ENCODE measurements at places on chromosomes 6 and 20. TPM values are rescaled to one million over a fixed set of nuclear protein-coding genes. Genes with fewer than 3 reads are reported as not detected.

The OPRM1 gene
- not detected for total RNA-seq

The FARS2 gene
- 26.1 TPM for total RNA-seq

- H3K27ac ChIP-seq, result no peak overlapping the region
- H3K4me3 ChIP-seq, result no peak overlapping the region
- H3K36me3 ChIP-seq, result no peaks in the 10 kb centered on the region
- no peaks in the 10 kb centered on the region for H3K4me1 ChIP-seq
- no peak for DNase-seq
Observed at GRCh38 chr6:104705095-104705707, 154.5 kb downstream of the HACE1 start.

- H3K27ac ChIP-seq, result no peak overlapping the region
- H3K27me3 ChIP-seq, result peaks cover 14% of the 10 kb centered on the region
- DNase-seq, result no peak
- no peak overlapping the region for H3K4me3 ChIP-seq
- no peaks in the 10 kb centered on the region for H3K4me1 ChIP-seq
Observed at GRCh38 chr6:122785891-122786290, 3.2 kb upstream of the SMPDL3A start.

DNA sequence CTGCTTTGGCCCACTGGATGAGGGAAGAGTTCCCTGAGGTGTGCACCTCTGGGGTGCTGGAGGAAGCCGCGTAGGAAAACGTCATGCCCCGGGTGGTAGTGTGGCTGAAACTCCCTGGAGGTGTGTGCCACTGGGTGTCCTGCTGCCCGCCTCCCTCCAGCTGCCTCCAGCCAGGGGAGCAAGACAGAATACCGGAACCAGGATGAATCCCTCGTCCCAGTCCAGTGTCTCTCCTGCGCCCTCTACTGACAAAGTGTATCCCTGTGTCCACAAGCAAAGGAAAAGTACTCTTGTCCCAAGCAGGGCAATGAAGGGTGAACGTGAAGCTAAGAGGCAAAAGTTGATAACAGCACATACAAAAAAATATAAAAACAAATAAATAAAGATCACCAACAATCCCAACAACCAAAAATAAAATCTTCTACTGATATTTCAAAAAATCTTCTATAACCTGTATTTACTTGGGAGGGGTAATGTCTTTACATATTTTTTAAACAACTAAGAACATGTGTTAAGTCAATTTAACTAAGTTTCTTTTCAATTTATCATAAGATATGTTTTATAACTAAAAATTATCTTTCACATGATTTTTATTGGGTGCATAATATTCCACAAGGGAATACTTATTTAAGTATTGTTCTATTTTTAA, 437.6 kb downstream of the MAFB start:
- H3K27me3 ChIP-seq, result no peaks in the 10 kb centered on the region
- no peak overlapping the region for H3K4me3 ChIP-seq
- H3K27ac ChIP-seq, result no peak overlapping the region
- no peaks in the 10 kb centered on the region for H3K4me1 ChIP-seq

DNA sequence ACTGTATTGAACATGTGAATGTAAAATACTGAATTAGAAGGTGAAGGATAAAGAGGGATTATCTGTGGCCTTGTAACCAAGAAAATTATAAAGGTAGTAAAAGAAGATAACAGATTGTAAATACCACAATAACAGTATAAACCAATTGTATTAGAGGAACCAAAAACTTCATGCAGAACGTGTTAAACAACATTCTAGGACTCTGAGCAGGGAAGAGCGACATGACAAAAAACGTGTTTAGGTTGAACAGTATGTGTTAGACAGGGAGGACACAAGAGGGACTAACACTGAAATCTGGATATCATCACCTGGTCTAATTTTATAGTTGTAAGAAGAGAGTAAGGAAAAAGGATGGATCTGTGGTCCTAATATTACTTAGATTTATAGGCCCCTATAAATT, 259.0 kb upstream of the RUNX2 start:
- no peaks in the 10 kb centered on the region for H3K4me1 ChIP-seq
- H3K27ac ChIP-seq, result no peak overlapping the region
- no peaks in the 10 kb centered on the region for H3K36me3 ChIP-seq
- no peaks in the 10 kb centered on the region for H3K27me3 ChIP-seq
- H3K4me3 ChIP-seq, result no peak overlapping the region

DNA sequence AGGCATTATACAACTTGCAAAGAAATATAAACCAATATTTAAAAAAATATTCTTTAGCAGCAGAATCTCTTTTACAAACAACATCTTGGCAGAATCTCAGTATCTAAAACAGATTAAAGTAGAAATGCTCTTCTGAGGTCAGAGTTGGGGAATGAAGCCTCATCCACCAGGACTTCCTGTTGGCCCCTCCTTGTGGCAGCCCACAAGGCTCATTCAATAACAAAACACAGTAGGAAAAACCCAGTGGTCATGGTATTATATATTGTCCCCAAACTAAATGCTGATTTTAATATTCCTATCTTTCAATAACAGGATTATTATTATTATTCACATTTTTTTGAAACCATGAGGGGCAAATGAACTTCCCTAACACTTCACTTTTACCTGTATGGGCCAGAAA, 368.6 kb downstream of the BTBD9 start:
- H3K27ac ChIP-seq, result no peak overlapping the region
- H3K4me1 ChIP-seq, result no peaks in the 10 kb centered on the region
- no peak overlapping the region for H3K4me3 ChIP-seq
- H3K27me3 ChIP-seq, result no peaks in the 10 kb centered on the region

DNA sequence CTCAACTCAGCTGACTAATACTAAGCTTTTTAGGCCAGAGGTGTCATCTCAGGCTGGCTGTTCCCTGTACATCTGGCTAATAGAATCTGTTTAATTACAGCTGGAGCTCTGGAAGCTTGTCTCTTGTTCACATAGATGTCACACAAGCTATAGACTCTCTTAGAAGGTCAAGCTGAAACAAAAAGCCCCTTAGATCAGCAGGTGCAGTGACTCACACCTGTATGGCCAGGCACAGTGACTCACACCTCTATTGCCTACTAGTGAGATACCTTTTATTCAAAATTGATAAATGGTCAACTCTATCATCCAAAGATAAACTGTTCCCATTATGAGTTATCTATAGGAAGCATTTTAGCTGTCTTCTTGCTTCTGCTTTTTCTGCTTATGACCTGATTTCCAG, 29.9 kb upstream of the MTHFD1L start:
- no peaks in the 10 kb centered on the region for H3K36me3 ChIP-seq
- H3K4me3 ChIP-seq, result no peak overlapping the region
- no peaks in the 10 kb centered on the region for H3K27me3 ChIP-seq
- H3K4me1 ChIP-seq, result no peaks in the 10 kb centered on the region
- H3K27ac ChIP-seq, result no peak overlapping the region

DNA sequence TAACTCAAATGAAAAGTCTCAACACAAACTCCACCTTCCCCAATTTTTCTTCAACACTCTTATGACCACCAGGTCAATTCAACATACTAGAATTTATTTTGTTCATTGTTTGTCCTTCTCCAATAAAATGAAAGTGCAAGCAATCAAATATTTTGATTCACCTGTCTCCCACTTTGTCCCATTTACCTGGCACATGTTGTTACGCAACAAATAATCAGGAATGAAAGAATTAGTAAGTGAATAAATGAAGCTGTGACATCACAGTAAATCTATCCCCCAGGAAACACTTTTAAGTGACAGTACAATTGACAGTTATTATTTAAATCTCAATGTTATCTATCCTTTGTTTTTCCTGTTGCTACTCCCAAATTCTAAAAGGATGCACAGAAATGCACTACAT, 393.7 kb upstream of the OPRM1 start:
- no peaks in the 10 kb centered on the region for H3K27me3 ChIP-seq
- no peak for DNase-seq
- no peak overlapping the region for H3K4me3 ChIP-seq
- no peak overlapping the region for H3K27ac ChIP-seq
- no peaks in the 10 kb centered on the region for H3K4me1 ChIP-seq

DNA sequence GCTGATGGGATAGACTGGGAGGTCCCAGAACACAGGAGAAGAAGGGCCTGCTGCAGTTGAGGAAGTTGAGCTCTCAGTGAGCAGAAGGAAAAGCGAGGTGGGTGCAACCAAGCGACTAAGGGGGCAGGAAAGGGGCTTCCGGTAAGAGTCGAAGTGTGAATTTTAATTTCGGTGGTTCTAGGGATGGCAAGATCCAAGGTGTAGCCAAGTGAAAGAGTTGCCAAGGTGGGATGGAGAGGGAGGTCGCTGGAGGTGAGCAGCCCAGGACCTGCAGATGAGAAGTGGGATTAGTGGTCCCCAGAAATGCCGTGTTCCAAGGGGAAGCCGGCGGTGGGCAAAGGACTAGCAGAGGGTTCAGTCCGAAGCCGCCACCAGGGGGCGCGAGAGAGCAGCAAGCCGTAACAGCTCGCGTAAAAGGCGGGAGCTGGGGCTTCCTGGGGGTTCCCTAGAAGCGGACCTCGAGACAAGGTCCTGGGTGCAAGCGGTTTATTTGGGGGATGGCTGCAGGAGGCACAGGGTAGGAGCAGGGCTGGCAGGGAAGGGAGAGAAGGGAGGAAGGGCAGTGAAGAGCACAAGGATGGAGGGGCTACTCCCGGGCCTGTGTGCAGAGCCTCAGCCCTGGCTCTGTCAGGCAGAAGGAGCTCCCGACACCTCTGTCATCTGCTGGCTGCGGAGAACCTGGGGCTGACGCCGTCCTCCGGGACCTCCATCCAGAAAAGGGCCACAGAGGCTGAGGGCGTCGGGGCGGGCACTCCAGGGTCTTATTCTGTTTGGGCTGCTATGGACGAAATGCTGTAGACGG, 103.6 kb downstream of the PAX1 start:
- H3K27me3 ChIP-seq, result no peaks in the 10 kb centered on the region
- H3K4me1 ChIP-seq, result no peaks in the 10 kb centered on the region
- no peak overlapping the region for H3K4me3 ChIP-seq
- no peak overlapping the region for H3K27ac ChIP-seq
